Activated naive CD4-positive, alpha-beta T cell treated with anti-CD3 and anti-CD28 coated beads, Interleukin-2, amount 50 U/mL, for 72 hours (primary cell): ENCODE measurements at places on chromosomes 7 and 10. TPM values are rescaled to one million over a fixed set of nuclear protein-coding genes. Genes with fewer than 3 reads are reported as not detected.

Gene HIBADH
- total RNA-seq, result 15.8 TPM

Gene CFAP46
- 0.45 TPM for total RNA-seq

Gene PPIF
- 144 TPM for total RNA-seq

Gene FAM25G
- not detected for total RNA-seq

Gene HKDC1
- total RNA-seq, result 0.41 TPM

Gene CCL24
- not detected for total RNA-seq

Gene NYAP1
- 0.89 TPM for total RNA-seq

Gene PDE6C
- not detected for total RNA-seq

Gene MARVELD1
- total RNA-seq, result 7.1 TPM

Gene NACAD
- 0.19 TPM for total RNA-seq

Gene RELN
- total RNA-seq, result not detected

Gene BHLHA15
- total RNA-seq, result 0.66 TPM

Gene HERC4
- total RNA-seq, result 79.4 TPM

Gene PTPRE
- 55.5 TPM for total RNA-seq

Gene ELN
- not detected for total RNA-seq

Gene SNCG
- 1.7 TPM for total RNA-seq

Gene RBM33
- 74.7 TPM for total RNA-seq

Gene NODAL
- not detected for total RNA-seq

Gene NEURL1
- total RNA-seq, result 2.4 TPM

Gene PKD2L1
- not detected for total RNA-seq

Gene WNT8B
- 0.20 TPM for total RNA-seq

Gene TMEM225B
- 0.76 TPM for total RNA-seq

Gene ITIH5
- total RNA-seq, result not detected

Gene SLC26A5
- total RNA-seq, result not detected

Gene OR2A7
- 2.6 TPM for total RNA-seq

Gene SFTPD
- 0.41 TPM for total RNA-seq

Gene GSTO2
- 1.6 TPM for total RNA-seq
